ENCODE measurements at places on chromosomes 6 and 20.

GRCh38 chr20:41165001-41165882 lies 27.9 kb downstream of the PLCG1 start:
- DNase-seq = no peak

- no peak for DNase-seq
These were observed 600.8 kb downstream of the MEI4 start for GRCh38 chr6:78253618-78254017.

GRCh38 chr6:38432479-38432878 lies 207.2 kb downstream of the BTBD9 start:
- DNase-seq = no peak

GRCh38 chr20:8842525-8842924 lies 226.4 kb upstream of the PLCB4 start:
- DNase-seq = no peak

GRCh38 chr20:61736751-61737310 lies 328.9 kb downstream of the TAF4 start:
- DNase-seq = no peak

DNA sequence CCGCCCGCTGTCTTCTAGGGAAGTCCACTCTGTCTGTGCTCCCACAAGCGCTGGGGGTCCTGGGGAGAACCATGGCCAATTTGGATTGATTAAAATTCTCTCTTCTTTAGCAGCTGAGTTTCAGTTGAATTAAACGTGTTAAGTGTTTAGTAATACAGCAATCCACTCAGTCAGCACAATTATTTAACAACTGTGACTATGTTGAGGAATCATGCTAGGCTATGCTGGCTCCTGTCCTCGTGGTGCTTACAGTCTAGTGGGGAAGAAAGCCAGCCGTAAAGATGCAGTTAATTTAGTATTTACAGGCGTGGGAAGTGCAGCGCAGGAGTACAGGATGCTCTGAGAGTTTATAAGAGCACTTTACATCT lies 88.9 kb upstream of the FOXP4 start:
- no peak for DNase-seq

- no peak for DNase-seq
These were observed 60.2 kb downstream of the NOL4L start for GRCh38 chr20:32524829-32525501.

DNA sequence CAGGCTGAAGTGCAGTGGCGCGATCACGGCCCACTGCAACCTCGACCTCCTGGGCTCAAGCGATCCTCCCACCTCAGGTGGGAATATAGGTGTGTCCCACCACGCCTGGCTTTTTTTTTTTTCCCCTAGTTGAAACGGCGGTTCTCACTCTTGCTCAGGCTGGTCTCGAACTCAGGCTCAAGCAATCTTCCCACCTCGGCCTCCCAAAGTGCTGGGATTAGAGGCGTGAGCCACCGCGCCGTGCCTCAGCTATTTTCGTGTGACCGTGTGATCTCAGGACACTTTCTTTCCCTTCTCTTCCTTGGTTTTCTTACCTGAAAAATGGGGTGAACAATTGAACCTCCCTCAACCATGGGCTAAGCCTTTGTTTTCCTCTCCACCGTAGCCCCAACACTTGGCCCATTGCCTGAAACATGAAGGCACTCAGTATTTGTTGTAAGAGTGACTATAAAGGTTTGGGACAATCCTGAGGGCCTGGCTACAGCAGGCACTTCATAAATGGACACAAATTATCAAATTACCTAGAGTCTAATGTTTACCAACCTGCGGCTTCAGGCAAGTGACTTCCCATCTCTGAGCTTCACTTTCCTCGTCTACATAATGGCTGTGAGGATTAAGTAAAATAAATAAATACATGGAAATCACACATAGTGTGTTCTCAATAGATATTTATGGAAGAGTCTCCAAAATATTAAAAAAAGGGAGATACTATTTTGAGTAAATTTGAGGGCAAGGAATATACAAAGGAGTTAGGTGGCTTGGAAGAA lies 31.4 kb upstream of the ID1 start:
- no peak for DNase-seq

- no peak for DNase-seq
These were observed 6.8 kb upstream of the USP49 start for GRCh38 chr6:41901882-41902519.

DNA sequence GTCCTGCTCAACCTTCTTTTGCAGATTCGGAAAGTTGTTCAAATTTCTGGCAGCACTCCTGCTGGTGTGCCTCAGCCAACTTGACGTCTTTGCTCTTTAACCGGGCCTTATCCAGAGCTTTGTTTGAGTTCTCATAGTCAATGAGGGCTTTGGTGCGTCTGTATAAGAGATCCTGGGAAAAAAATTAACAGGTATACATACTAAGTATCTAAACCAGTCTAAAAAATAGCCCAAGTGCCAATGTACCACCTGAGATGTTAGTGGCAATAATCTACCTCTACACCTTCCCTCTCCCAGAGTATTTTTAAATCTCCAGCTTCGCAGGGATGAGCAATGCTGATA lies 21.1 kb downstream of the SNX5 start:
- no peak for DNase-seq

DNA sequence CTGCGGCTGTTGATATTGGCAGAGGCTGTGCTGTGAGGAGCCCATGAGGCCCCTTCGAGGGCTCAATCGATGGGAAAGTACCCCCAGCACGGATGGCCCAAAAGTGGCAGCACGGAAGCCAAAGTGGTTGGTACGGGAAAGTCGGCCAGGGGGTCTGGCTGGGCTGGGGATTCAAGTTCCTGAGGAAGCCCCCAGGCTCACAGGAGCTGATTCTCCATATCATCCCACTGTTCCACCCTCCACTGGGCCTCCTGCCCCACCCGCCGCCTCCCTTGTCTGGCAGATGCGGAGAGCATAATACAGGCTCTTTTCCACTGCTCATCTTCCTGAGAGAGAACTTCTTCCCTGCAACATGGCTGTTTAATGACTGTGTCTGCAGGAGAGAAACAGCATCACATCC lies 217.8 kb upstream of the CST7 start:
- DNase-seq = no peak

GRCh38 chr6:40631744-40632143 lies 44.6 kb upstream of the LRFN2 start:
- no peak for DNase-seq

DNA sequence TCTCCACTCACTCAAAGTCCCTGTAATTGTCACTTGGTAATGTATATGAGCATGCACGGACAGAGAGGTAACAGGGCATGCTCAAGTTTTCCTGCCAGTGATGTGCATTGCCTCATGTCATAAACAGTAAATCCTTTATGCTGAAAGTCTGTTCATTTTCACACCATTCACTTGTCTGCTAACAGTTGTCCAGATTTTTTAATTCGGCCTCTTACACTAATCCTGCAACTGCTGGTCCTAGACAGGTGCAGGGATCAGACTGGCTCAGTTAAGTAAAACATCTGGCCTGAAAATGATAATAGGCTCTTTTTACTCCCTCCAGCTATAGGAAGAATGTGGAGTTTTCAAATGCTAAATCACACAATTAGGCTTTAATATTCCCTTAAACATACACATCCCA lies 185.4 kb upstream of the VGLL2 start:
- no peak for DNase-seq

DNA sequence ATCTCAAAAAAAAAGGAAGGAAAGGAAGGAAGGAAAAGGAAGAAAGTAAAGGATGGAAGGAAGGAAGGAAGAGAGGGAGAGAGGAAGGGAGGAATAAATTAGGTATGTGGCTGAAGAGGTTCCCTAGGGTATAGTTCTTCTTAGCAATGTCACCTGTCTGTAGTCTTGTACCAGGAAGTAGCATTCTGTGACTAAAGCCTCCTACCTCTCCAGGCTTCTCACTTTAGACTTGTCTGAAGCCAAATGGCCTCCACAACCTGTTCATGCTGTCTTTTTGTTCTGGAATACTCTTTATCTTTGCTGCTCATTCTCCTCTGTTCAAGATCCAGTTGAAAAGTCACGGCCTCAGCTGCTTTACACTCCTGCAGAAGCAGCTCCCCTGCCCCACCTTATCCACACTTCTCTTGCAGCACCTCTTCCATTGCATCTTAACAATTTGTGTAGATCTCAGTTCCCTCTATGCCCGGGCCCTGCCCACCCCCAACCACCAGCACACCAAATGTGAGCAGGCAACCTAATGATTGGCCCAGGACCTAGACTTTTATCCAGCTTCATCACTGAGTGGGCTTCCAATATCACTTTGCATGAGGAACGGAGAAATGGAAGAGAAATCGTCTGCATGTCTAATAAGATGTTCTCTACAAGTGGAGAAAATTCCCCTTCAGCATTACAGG lies 19.1 kb downstream of the GCNT2 start:
- no peak for DNase-seq

- no peak for DNase-seq
These were observed 30.2 kb downstream of the CCDC170 start for GRCh38 chr6:151524059-151524458.

DNA sequence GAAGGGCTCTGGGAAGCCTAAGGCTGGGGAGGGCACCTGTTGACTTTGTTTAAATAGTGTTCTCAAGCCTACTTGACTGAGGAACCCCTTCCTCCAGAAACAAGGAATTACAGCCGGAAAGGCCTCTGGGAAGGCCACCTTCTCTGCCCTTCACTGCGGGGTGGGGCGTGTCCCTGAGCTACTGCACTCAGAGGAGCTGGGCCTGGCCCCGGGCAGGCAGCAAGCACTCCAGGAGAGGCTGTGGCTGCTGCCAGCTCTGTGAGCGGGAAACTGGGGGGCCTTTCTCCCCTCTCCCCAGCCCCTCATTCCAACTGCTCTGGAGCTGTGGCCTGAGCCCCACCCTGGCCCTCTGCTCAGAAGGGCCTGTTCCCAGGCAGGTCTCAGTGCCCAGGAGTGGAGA lies 4.0 kb upstream of the OSBPL2 start:
- DNase-seq = no peak

GRCh38 chr6:1388630-1389368 lies 577 bp upstream of the FOXF2 start:
- DNase-seq = no peak

DNA sequence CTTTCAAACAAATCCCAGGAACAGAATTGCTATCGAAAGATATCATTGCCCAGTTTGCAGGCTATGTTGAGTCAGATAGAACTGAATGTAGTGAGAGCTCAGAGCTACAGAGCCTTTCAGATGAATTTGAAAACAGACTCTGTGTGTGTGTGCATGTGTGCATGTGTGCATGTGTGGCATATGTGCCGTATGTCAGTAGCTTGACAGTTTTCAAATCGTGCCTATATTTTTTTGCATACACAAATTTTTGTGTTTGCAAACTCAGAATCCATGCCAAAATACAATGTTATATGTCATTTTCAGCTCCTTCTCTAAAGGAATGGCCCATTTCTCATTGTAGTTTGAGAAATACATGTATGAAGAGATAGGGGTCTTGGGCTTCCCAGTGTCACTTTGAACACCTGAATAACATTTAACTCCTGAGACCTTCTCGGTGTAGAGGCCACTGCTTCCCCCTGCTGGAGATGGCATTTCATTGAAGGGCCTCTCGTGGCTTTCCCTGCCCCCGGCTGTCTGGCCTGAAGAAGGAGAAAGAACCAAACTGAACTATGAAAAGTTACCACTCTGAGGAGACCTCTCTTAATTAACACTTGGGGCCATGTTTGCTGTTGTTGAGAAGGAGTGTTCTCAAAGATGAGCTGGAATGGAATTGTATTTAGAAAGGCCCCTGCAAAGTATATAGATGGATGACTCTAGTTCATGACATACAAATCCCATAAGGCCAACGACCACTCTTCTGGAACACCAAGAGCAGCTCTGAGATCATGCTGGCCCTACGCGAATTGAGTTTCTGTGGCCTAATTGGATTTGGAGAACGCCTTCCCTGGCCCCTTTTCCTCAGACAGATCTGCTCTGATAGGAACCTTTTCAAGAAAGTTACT lies 58.7 kb downstream of the VAPB start:
- no peak for DNase-seq

DNA sequence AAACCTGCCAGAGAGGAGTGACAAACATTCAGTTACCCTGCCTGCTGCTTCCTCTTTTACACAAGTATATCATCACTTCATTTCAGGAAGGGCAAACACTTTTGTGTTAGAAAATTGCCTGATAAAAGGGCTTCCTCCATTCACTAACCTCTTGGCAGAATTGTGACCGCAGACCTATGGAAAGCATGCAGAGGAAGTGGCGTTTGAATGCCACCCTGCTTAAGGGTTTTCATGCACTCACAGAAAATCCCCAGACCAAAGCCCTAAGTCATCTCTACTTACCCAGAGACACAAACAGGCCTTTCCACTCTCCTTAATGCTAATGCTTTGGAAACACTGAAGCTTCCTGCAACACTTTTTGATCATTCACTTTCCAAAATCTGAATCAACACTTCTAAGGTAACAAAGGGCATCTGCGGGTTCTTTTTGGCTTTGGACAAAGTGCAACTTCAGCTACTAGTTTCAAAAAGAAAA lies 22.1 kb upstream of the RALGAPA2 start:
- DNase-seq = no peak

DNA sequence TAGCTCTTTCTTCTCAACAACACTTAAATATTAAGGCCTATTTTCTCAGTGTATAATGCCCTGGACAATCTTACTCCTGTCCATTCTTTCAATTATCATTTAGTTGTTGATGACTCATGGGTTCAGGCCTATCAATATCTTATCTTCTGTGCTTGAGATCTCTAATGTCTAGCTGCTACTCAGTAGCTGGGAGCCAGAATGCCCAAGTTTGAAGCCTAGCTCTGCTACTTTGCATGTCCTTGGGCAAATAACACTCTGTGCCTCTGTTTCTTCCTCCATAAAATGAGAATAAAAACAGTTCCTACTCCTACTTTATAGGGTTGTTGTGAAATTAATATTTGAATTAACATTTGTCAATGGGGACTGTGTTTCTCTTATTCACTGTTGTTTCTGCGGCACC lies 69.5 kb downstream of the MAN1A1 start:
- DNase-seq = no peak

- DNase-seq = no peak
These were observed 57.3 kb upstream of the TRAF3IP2 start for GRCh38 chr6:111662794-111663593.

- DNase-seq = no peak
These were observed at the start of gene CLIC5 for GRCh38 chr6:46015119-46015968. Gene CLIC5, minus strand, starts transcription at chr6:46015860. Its CDS starts 318 bp downstream, at chr6:46015542.

DNA sequence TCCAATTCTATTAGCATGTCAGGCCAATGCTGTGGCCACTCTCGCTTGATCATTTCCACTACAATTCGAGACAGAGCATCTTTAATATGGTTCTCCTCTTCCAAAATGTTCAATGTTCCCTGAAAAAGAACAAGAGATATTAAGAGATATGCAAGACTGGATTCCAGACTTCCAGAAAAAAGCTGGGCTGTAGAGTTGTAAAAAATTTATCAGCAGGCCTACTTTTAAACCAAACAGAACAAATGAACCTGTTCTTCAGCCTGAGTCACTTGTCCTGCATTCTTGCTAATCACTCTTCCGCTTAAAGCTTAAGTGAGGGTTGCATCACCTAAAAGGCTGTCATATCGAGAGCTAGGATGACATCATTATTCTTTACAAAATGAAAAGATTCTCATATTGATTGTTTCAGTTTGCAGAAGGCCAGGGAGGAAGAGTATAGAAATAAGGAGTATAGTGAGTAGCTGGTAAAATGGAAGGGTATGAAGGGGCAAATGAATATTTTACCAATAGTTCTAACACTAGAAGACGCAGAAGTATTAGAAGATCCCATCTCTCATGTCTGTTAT lies 4.9 kb downstream of the XPO5 start:
- DNase-seq = no peak

GRCh38 chr6:149169761-149170511 lies 147.6 kb upstream of the TAB2 start:
- no peak for DNase-seq

GRCh38 chr6:8086755-8087306 lies 15.5 kb downstream of the EEF1E1 start:
- no peak for DNase-seq

Data from GM12864 (cell line).